ENCODE measurements at places on chromosomes 11 and 22.

- DNase-seq, result peak; percentile 88
These were observed 12.2 kb downstream of the FAR1 start for GRCh38 chr11:13680501-13681264.

DNA sequence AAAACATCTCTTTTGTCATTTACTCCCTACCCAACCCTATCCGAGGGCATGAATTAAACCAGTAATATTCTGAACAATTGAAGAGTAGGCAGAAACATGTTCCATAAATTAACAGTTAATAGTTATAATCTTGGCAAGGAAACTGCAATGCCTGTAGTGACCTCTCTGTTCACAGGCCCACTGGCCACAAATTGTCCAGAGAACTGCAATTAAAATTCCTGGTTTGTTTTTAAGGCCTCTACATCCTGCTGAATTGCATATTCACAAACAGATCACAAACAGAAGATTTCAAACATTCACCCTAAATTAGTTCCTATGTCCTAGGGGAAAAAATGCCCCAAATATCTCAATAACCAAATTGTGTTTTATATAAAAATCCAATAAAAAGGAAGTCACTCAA lies 143.2 kb upstream of the TRPC6 start:
- no peak for DNase-seq

- no peak for DNase-seq
These were observed 53.7 kb downstream of the ARHGEF12 start for GRCh38 chr11:120389693-120390584.

GRCh38 chr22:28030473-28030872 lies 111.4 kb upstream of the PITPNB start:
- DNase-seq, result no peak

GRCh38 chr11:94583866-94584500 lies 16.8 kb downstream of the PIWIL4 start:
- peak; percentile 7 for DNase-seq

- no peak for DNase-seq
These were observed 930.4 kb downstream of the OPCML start for GRCh38 chr11:132601875-132602274.

DNA sequence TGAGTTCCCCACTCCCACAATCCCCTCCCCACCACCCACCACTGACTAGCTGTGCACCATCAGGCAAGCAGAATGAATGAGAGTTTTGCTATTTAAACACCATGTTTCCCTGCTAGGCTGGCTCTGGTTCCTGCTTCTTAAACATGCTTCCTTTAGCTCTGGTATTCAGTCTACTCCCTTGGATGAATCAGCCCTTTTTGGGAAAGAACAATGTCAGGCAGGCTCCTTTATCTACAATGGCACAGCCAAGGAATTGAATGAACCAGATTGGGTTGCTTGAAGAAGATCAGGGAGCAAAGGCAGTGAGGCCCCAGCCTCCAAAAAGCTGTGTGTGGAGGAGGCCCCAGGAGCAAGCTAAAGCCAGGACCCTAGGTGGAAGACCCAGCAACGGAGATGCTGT lies 92.9 kb upstream of the ISX start:
- DNase-seq, result no peak

DNA sequence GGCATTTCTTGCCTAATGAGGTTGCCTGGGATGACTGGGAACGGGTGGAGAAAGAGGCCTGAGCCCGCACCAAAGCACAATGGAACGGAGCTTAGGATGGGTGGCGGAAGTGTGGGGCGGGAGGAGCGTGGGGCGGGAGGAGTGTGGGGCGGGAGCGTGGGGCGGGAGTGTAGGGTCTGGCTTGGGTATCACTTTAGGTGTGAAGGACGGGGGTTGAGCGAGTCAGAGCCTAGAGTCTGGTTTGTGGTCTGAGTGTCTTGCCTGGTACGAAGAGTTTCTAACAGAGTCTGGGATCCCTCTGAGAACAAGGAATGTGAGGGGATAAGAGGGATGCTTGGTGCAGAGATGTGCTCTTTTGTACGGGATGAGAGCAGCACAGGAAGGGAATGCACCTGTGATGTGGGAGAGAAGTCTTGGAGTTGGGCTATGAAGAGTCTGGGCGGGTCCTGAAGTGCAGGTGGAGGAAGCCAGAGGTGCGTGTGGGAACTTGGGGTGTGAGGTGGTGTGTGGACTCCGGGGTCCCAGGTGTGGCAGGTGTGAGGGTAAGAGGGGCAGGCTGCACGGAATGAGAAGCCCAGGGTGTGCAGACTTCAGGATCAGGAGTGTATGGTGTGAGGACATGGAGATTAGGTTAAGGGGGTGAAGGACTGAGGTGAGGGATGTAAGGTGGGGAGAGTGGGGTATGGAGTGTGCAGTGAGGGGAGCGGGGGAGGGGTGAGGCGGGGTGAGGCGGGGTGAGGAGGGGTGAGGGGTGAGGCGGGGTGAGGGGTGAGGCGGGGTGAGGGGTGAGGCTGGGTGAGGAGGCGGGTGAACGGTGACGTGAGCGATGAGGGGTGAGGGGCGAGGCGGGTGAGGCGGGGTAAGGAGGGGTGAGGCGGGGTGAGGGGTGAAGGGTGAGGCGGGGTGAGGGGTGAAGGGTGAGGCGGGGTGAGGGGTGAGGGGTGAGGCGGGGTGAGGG lies 1.0 kb downstream of the SYCE3 start:
- DNase-seq, result no peak

GRCh38 chr22:20055144-20055543 lies 24.9 kb upstream of the DGCR8 start:
- no peak for DNase-seq

GRCh38 chr11:84372381-84372950 lies 1086.3 kb upstream of the CCDC90B start:
- no peak for DNase-seq

GRCh38 chr22:22404598-22405284 lies 103.8 kb downstream of the ZNF280B start:
- no peak for DNase-seq

DNA sequence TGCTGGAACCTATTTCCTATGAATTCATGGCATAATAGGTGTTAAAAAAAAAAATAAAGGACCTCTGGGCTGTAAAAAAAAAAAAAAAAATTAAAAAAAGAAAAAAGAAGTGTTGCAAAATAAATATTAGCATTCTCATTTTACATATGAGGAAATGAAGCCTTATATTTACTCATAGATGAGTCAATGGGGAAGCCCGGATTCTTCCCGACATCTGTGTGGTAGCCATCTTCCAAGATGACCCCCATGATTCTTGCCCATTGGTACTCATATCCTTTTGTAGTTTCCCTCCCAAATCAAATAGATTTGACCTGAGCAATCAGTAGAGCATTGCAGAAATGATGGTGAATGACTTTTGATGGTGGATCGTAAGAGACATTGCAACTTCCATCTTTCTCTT lies 3.0 kb upstream of the SWAP70 start:
- no peak for DNase-seq

DNA sequence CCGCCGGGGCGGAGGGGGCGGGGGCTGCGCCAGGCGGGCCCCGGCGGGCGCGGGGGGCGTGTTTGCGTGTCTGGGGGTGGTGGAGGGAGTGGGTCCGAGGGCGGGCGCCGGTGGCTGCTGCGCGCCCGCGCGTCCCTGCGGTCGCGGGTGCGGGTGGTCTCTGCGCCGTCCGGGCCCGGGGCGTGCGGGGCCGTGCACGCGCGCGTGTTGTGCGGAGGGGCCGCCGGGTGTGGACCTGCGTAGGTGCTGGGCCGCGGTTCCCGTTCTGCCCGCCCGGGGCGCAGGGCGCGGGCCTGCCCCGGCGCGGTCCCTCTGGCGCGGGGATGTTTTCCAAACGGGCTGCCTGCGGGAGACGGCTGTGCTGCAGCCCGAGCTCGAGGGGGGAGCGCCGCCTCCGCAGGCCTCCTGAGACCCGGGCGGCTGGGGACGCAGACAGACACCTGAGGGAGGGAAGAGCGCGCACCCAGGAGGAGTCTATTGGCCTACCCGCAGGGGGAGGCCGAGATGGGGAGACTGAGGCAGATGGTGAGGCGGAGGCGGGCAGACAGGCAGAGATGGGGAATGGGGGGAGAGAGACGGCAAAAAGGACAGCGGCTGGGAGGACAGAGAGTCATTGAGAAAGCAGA lies 442 bp downstream of the PELI3 start:
- no peak for DNase-seq

- no peak for DNase-seq
These were observed 73.6 kb downstream of the TRIM29 start for GRCh38 chr11:120064341-120064740.

- no peak for DNase-seq
These were observed 4.8 kb upstream of the OR52I1 start for GRCh38 chr11:4589017-4589416.
